ENCODE measurements at places on chromosomes 7 and 10.

- DNase-seq = no peak
Measured at GRCh38 chr7:108380517-108380916, 75.7 kb downstream of the NRCAM start.

DNA sequence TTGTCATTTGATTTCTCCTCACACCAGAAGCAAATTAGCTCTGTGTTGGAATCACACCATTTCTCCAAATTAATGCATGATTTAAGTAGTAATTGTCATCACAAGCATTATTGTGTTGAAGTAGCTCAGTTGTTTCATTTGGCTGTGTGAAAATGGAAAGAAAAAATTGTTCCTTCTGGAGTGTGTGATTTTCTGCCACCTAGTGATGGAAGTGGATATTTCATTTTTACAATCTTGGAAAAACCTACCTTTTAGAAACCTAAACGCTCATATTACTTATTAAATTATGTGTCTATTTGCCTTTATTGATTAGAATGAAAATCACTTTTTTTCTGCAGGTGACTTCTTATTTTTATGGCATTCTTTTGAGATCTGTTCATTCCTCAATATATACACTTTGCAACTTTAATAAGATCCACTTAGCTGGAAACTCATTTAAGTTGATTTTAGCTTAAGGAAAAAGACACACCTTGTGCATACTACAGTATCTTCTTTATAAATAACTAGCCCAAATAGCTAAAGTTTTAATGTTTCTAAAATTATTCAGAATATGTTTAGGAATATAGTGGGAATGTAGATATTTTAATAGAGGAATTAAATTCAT is 50.0 kb downstream of the SRI start:
- peak; percentile 41 for DNase-seq

DNA sequence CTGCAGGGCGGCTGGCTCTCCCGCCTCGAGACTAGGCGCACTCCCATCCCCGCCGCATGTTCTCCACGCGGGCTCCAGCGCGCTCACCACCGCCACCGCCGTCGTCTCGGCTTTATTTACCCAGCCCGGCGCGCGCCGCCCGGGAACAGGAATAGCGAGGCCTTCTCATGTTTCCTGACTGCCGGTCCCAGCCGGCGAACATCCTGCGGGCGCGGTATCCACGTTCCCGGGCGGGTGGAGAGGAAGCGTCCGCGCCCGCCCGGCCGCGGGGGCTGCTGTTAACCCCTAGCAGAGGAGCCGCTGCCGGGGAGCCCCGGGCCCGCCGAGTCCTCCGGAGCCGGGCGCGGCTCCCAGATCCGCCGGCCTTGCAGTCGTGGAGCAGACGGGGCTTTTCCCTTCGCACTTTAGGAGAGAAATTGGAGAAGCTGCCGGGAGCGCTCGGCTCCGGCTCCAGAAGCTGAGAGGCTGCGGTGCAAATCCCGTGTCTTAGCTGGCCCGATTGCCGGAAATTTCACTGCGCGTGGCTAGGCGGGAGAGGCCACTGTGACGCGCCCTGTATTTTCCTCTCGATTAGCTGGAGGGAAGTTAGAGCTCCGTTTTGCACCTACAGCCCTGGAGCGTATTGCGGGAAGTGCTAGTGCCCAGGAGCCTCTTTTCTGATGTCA is at the start of gene MKX:
TSS of gene MKX (minus strand) at position 88 of the 665 bp plus-strand sequence. CDS start 2,404 bp downstream, outside the sequence.
- no peak for DNase-seq

DNA sequence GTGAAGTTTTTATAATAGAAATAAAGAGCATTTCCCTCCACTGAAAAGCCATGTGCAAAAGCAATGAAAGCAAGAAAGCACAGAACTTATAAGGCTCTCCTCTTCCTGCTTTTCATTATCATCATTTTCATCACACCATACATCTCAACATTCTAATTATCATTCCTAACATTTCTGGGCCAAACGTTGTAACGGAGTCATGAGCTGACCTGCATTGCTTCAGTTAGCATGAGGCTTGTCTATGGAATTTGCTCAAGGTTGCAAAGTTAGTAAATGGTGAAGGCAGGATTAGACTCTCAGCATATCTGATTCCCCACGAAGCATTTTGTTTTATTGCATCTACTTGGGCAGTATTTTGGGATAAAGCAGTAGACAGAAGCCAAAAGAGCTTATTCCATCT is 11.4 kb downstream of the SCIN start:
- DNase-seq = no peak

GRCh38 chr10:6607182-6607581 is 27.1 kb upstream of the PRKCQ start:
- no peak for DNase-seq

- no peak for DNase-seq
Measured at GRCh38 chr10:5670662-5671375, 4.4 kb upstream of the ASB13 start.

- no peak for DNase-seq
Measured at GRCh38 chr7:6251653-6252052, 20.8 kb downstream of the CYTH3 start.

GRCh38 chr7:2809903-2810625 is 34.0 kb downstream of the GNA12 start:
- DNase-seq = no peak

- peak; percentile 70 for DNase-seq
Measured at GRCh38 chr10:122911889-122912484, 1.6 kb downstream of the FAM24A start.

DNA sequence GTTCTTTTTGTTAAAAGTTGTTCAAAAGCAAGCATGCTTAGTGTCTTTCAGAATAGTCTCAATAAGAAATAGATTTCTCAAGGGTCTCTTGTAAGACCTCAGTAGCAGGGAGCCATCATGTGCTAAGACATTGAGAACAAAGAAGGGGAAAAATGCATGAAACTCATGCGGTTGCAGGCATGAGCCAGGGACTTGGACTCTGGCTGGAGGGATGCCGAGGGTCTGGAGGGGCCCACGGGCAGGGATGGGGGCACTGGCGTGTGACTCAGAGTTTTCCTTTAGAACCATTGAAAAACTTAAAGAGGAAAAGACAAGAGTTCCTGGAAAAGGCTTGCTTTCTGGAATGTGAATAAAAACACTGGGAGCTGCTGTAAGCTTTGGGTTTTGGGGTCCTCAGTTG is 253.3 kb downstream of the CCDC3 start:
- DNase-seq = no peak

GRCh38 chr7:41313171-41313570 is 389.7 kb downstream of the INHBA start:
- no peak for DNase-seq
